NCI-H187 treated with DMSO at 0.1 percent for 48 hours (cell line): ENCODE measurements at places on chromosomes 7 and 10.

- no peak for DNase-seq
These were observed 8.9 kb downstream of the PIP4K2A start for GRCh38 chr10:22705527-22705926.

GRCh38 chr10:78188446-78188845 lies 154.8 kb downstream of the RPS24 start:
- no peak for DNase-seq

DNA sequence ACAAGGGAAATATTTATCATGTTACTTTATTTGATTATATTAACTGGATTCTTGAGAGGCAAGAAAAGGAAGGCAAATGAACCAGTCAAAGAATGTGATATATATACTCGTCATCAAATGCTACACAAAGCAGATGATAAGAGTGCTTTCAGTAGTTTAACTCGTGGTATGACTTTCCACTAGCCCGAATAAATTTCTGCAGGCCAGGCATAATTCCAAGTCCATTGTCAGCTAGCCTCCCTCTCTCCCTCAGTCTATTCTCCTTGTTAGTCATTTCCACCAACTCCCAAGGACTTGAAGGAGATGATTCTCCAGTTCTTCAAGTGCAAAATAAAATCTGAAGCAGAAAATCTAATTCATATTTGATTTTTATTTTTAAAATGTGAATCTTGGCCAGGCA lies 190.5 kb downstream of the GLI3 start:
- DNase-seq, result no peak

DNA sequence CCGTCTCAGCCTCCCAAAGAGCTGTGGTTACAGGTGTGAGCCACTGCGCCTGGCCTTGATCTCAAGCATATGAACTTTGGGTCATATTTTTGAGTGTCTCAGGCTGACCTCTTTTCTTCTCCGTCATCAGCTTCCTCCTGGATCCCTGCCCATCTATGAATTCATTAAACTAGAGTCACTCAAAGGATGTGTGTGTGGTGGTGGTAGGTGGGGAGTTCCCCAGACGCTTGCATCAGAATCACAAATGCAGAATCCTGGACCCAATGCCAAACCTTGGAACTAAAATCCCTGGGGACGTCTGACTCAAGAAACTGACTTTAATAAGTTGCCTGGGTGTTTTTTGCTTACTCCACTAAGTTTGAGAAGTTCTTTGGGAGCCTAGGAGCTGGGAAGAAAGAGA lies 6.7 kb upstream of the CREB5 start:
- DNase-seq, result no peak

- DNase-seq, result no peak
These were observed 21.1 kb upstream of the FAM13C start for GRCh38 chr10:59383436-59383835.

GRCh38 chr7:16356301-16356958 lies 64.9 kb downstream of the CRPPA start:
- DNase-seq, result no peak

DNA sequence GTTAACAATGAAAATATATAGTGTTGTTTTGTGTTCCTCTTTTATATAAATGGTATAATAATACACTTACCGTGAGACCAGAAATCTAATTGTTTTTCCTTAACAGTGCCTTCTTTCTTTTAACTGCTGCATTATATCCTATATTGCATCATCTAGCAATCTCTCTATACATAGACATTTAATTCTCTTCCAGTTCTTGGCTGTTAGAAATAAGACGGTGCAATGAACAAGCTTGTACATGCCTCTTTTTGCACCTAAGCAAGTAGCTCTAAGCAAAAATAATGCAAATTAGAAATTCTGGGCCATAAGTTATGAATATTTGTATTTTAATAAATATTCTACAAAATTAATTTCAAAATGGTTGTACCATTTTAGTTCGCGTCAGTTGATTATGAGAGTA lies 55.9 kb upstream of the AHR start:
- no peak for DNase-seq

DNA sequence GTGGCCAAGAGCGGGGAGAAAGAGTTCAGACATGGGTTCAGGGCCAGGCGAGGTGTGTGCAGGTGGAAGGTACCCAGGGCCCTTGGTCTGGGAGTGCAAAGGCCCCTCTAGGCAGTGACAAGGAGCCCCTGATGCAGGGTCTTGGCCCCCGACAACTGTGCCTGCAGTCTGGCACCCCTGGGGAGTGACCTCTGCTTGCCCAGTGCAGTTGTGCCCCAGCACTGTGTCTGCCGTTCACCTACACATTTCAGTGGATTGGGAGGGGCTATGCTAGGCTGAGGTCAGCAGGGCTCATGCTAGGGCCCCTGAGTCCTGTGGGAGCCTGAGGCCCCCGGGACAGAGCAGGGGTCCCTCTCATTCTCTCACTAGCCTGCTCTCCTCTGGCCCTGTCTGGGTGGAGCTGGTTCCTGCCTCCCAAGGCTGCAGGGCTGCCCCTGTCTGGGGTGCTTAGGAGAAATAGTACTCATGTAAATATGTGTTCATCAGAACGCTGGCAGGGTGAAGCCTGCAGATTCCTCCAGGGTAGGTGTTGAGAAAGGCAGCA lies 550.4 kb downstream of the TCERG1L start:
- DNase-seq, result no peak

DNA sequence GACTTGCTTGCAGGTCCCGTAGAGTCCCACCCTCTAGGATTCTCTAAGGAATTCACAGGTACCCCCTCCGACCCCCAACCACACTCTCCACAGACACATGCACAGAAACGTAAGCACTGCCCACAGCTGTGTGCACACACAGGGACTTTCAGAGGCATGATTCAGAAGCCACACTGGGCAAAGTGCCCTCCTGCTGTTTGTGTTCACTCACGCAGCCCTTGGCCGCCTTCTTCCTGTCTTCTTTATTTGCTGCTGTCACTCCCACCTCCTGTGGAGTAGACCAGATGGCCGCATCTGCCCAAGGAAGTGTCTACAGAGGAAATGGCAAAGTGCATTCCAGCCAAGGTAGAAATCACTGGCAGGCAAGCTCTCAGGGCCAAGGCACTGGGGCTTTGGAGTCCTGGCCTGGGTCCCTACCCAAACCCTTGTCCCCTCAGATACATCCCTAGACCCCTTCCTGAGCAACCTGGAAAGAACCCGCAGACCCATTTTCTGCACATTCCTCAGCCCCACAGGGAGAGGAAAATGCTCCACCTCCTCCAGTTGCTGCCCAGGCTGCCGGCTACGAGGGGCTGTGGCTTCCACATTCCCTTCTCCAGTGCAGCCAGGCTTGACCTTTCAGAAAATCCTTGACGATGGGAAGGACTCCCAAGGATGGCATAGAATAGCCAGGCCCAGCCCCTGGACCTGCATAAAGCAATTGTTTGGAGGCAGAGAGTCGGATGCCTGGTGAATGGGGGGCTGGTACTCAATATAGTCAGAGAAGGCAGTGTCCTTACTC lies 21.6 kb upstream of the GIMAP8 start:
- DNase-seq, result peak; percentile 47

- no peak for DNase-seq
These were observed 4.6 kb downstream of the GIGYF1 start for GRCh38 chr7:100689230-100690135.

GRCh38 chr10:88553116-88553752 lies 29.9 kb downstream of the RNLS start:
- no peak for DNase-seq

- no peak for DNase-seq
These were observed 2.2 kb upstream of the GTF2I start for GRCh38 chr7:74655324-74655723.

GRCh38 chr7:140525743-140526142 lies 46.4 kb upstream of the MKRN1 start:
- no peak for DNase-seq

DNA sequence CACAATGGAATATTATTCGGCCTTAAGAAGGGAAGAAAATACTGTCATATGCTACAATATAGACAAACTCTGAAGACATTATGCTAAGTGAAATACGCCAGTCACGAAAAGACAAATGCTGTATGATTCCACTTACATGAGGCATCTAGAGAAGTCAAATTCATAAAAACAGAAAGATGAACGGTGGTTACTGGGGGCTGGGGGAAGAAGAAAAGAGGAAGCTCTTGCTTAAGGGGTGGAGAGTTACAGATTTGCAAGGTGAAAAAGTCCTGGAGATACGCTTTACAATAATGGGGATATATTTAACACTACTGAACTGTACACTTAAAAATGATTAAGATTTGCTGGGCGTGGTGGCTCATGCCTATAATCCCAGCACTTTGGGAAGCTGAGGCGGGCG lies 49.0 kb downstream of the PSMC2 start:
- DNase-seq, result no peak

DNA sequence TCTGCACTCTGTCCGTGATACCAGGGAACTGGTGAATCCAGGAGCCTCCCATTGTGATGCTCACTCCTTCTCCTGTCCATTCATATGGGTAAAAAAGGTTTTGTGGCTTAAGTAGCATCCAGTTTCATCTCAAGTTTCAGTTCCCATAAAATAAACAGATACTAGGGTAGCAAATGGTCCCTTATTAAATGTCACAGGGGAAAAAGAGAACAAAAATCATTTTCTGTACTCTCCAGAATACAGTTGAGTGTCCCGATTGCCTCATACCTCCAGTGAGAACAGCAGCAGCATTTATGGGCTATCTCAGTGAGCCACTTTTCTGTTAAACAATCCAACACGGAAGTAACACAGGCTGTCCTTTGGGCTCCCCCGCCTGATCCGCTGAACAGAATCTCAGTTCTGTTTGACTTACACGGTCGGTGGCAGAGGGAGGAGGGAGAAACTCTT lies 179.6 kb downstream of the CELF2 start:
- no peak for DNase-seq

DNA sequence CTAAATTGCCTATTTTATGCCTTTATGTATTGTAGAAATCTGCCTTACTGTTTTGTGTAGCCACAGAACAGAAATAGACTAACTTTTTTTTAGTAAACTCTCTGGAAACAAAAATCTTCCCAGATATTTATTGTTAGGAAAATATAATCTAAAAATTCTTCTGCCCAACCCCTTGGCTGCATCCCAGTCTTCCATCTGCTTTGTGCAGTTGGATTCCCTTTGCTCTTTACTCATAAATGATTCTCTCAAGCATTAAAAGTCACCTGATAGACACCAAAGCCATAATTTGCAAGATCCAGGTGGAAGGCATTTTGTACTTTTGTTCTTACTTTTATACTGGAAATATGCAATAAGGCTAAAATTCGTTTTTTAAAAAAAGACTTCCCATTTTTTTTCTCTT lies 6.1 kb upstream of the CAV2 start:
- DNase-seq, result no peak

- no peak for DNase-seq
These were observed 292.7 kb downstream of the EXOC4 start for GRCh38 chr7:133545618-133546017.

DNA sequence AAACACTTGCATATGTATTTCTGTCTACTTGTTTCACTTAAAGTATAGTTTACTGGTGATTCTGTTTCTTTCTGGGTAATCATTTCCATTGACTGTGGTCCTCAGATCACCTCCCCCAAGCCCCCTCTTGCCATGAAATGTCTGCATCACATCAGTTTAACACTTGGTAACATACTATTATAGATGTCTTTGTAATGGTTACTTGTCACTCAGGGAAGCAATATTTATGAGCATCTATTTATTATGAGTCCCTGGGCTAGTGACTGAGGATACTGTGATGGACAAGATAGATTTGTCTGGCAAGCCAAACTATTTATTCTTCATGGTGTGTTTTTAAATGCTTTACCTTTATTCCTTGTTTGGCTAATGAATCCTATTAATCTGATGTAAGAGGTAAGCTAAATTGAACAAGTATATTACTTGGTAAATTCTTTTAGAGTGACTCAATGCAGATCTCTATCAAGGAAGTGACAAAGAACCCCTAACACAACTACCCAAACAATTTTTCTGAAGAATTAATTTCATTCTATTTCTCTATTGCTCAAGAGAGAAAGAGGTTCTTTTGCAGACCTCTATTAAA lies 270.9 kb downstream of the RELN start:
- no peak for DNase-seq

GRCh38 chr10:97267671-97268070 lies 24.8 kb downstream of the ARHGAP19 start:
- no peak for DNase-seq

DNA sequence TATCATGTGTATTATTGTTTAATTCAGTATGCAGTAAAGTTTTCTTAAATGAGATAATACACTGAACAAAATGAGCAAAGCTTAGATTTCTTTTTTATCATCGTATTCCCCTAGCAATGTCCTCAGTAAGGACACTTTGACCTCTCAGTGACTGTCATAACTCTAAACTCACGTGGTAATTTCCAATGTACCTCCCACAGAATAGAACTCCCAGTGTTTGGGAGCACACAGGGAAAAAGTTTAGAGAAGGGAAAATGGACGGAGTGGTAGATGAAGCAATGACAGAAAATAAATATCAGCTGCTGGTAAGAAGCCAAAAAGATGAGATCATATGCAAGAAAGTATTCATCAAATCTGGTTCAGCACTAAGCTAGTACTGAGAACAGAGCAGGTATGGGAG lies 758.6 kb upstream of the KCND2 start:
- no peak for DNase-seq

- DNase-seq, result no peak
These were observed 565.3 kb downstream of the PHTF2 start for GRCh38 chr7:78363866-78364265.

- DNase-seq, result no peak
These were observed 24.2 kb upstream of the PRR15 start for GRCh38 chr7:29539471-29539870.

- DNase-seq, result no peak
These were observed 562 bp downstream of the NUB1 start for GRCh38 chr7:151342102-151342646.

DNA sequence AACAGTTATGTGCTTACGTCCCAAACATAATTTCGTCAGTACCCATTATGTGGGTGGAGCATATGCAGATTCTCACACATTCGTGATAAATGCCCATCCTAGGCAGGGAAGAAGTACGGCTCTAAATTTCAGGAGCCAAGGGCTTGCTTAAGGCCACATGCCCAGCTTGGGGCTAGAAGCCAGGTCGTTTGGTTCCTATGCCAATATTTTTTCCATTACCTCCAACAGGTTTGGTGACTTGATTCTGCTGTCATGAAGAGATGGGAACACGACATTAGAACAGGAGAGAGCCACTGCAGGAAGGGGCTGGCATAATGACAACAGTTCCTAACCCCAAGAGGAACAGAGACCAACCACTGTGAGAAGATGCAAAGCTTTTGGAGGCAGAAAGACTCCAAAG lies 85.1 kb downstream of the HIPK2 start:
- DNase-seq, result no peak

GRCh38 chr10:62893036-62893435 lies 76.9 kb upstream of the EGR2 start:
- no peak for DNase-seq

DNA sequence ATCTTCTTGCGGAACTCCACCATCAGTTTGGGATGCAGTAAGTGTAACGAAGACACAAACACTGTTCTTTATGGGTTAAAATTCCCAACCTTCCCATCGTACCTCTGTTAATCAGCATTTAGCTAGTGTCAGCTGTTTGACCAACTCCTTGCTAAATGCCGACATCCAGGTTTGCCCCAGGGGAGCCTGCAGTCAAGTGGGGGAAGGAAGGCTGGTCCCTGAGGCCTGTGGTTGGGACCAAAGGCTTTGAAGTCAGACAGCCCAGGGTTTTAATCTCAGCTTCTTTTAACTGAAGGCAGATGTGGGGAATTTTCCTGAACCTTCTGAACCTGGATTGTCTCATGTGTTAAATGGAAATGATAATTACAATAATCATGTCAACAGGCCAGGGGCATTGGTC lies 443.7 kb downstream of the GLRX3 start:
- DNase-seq, result no peak

GRCh38 chr10:17049195-17049594 lies 80.4 kb downstream of the CUBN start:
- DNase-seq, result no peak

GRCh38 chr10:109480836-109481235 lies 442.5 kb downstream of the XPNPEP1 start:
- no peak for DNase-seq

GRCh38 chr10:67385089-67385488 lies 310.9 kb downstream of the CTNNA3 start:
- DNase-seq, result no peak
